ENCODE measurements at places on chromosomes 2 and 18.

GRCh38 chr2:200021449-200022114 is 66.2 kb downstream of the MAIP1 start:
- no peak overlapping the region for H3K27ac ChIP-seq
- no peak for DNase-seq
- no peak overlapping the region for H3K4me3 ChIP-seq
- H3K36me3 ChIP-seq: no peaks in the 10 kb centered on the region
- H3K4me1 ChIP-seq: peaks cover 5% of the 10 kb centered on the region
- no peaks in the 10 kb centered on the region for H3K27me3 ChIP-seq

DNA sequence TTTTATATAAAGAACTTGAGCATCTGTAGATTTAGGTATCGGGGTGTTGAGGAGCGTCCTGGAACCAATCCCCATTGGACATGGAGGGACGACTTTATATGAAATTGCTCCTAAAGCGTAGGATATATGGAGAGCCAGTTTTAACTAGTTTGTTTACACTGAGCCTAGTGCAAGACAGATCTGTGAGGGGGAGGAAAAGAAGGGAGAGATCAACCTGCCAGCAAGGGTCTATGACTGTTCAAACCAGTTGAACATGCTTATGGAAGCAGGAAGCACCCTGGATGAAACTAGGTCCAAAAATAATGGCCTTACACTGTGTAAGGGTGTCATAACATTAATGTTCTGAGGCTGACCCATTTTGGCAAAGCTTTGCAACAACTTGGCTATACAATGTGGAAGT is 34.0 kb upstream of the SLC40A1 start:
- no peak for DNase-seq
- H3K36me3 ChIP-seq: no peaks in the 10 kb centered on the region
- no peak overlapping the region for H3K4me3 ChIP-seq
- H3K27ac ChIP-seq: no peak overlapping the region
- peaks cover 10% of the 10 kb centered on the region for H3K4me1 ChIP-seq

DNA sequence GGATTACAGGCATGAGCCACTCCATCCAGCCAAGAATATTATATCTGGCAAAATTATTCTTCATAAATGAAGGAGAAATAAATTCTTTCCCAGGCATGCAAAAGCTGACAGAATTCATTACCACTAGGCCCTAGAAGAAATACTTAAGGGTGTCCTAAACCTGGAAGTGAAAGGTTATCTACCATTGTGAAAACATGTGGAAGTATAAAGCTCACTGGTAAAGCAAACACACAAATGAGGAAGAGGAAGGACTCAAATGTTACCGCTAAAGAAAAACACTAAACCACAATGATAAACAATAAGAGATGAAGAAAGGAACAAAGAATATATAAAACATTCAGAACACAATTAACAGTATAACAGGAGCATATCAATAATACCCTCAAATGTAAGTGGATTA is 171.8 kb downstream of the CAMKMT start:
- no peaks in the 10 kb centered on the region for H3K4me1 ChIP-seq
- no peak overlapping the region for H3K4me3 ChIP-seq
- DNase-seq: no peak
- H3K27ac ChIP-seq: no peak overlapping the region
- no peaks in the 10 kb centered on the region for H3K27me3 ChIP-seq

DNA sequence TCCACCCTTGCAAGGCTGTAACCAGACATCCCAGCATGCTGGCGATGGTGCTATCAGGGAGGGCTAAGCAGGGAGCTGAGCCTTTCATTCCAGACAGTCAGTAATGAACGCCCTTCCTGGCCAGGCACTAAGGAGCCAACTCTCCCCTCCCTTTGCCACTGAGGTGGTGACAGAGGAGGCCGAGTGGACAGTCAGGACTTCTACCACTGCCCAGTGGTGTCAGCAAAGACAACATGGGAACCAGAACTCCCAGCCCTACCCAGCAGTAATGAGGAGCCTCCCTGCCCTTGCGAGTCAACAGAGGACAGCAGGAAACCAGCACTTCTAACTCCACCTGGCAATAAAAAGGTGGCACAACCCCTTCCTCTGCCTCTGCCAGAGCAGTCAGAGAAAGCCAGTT is 68.6 kb downstream of the ZAP70 start:
- H3K4me1 ChIP-seq: no peaks in the 10 kb centered on the region
- H3K27ac ChIP-seq: no peak overlapping the region
- H3K36me3 ChIP-seq: no peaks in the 10 kb centered on the region
- H3K4me3 ChIP-seq: no peak overlapping the region
- H3K27me3 ChIP-seq: no peaks in the 10 kb centered on the region
- DNase-seq: no peak

- H3K27me3 ChIP-seq: no peaks in the 10 kb centered on the region
- no peak for DNase-seq
- H3K4me1 ChIP-seq: peaks cover 28% of the 10 kb centered on the region
- H3K36me3 ChIP-seq: peaks cover 3% of the 10 kb centered on the region
- H3K4me3 ChIP-seq: peak overlapping the region; percentile 81
- H3K27ac ChIP-seq: peak overlapping the region; percentile 96
These were observed 668 bp downstream of the NFU1 start for GRCh38 chr2:69436596-69436937.

Measured in heart left ventricle (tissue), 16 donors.